ENCODE measurements at places on chromosomes 6 and 20. TPM values are rescaled to one million over a fixed set of nuclear protein-coding genes. Genes with fewer than 3 reads are reported as not detected.

DNA sequence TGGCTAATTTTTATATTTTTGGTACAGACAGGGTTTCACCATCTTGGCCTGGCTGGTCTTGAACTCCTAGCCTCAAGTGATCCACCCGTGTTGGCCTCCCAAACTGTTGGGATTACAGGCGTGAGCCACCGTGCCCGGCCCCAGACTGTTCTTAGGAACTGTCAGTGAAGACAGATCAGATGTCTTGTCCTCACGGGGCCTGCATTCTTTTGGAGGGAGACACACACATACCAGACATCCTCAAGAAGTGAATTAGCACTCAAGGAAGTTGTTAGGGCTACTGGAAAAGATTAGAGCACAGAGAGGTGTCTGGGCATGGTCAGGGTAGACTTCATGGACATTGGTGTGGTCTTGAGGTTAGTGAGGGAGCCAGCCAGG lies 10.3 kb upstream of the LPIN3 start:
- no peaks in the 10 kb centered on the region for H3K36me3 ChIP-seq
- no peaks in the 10 kb centered on the region for H3K27me3 ChIP-seq
- peaks cover 11% of the 10 kb centered on the region for H3K4me1 ChIP-seq
- no peak overlapping the region for H3K27ac ChIP-seq

Gene SLC17A9
- 0.17 TPM for total RNA-seq

GRCh38 chr6:49651239-49651638 lies 14.6 kb upstream of the RHAG start:
- no peak overlapping the region for H3K27ac ChIP-seq
- H3K4me1 ChIP-seq: no peaks in the 10 kb centered on the region

Gene HLA-DRB1
- total RNA-seq: not detected

DNA sequence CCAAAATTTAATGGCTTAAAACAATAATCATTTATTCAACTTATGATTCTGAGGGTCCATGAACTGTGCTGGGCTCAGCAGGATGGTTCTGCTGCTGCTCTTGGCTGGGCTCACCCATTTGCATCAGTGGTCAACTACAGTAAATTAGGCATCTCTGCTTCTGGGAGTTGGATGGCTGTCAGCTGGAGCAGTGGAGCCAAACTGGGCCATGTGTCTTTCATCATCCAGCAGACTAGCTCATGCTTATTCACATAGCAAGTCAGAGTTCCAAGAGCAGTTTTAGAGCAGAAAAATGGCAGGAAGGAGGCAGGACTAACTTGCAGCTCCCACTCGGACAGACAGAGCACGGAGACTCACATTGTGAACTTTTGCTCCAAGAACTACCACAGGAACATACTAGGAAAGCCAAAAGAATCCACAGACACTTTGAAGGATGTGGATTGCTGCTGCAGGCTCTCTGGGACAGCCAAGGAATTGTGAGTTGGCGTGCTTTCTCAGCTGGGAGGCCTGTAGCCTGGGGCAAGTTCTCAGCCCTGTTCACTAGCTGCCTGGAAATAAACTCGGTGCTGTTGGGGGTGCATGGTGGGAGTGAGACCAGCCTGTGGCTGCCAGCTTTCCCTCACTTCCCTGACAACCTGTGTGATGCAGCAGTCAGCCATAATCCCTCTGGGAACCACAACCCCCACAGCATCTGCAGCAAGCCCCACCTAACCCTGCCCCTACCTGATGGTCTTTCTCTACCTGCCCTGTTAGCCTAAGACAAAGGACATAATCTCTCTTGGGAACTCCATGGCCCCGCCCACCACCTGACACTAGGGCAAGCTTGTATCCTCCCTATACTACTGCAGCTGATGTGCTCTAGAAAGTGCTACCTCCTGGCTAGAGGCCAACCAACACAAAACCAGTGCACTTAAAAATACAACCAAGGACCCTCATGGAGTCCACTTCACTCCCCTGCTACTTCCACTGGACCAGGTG lies 129.0 kb downstream of the JPH2 start:
- H3K4me3 ChIP-seq: no peak overlapping the region
- no peaks in the 10 kb centered on the region for H3K4me1 ChIP-seq
- DNase-seq: no peak
- H3K27ac ChIP-seq: no peak overlapping the region
- no peaks in the 10 kb centered on the region for H3K27me3 ChIP-seq

GRCh38 chr6:110738899-110739365 lies 76.3 kb downstream of the CDK19 start:
- H3K27me3 ChIP-seq: no peaks in the 10 kb centered on the region
- no peak overlapping the region for H3K27ac ChIP-seq
- no peaks in the 10 kb centered on the region for H3K4me1 ChIP-seq
- H3K4me3 ChIP-seq: no peak overlapping the region
- DNase-seq: no peak
- H3K36me3 ChIP-seq: no peaks in the 10 kb centered on the region

DNA sequence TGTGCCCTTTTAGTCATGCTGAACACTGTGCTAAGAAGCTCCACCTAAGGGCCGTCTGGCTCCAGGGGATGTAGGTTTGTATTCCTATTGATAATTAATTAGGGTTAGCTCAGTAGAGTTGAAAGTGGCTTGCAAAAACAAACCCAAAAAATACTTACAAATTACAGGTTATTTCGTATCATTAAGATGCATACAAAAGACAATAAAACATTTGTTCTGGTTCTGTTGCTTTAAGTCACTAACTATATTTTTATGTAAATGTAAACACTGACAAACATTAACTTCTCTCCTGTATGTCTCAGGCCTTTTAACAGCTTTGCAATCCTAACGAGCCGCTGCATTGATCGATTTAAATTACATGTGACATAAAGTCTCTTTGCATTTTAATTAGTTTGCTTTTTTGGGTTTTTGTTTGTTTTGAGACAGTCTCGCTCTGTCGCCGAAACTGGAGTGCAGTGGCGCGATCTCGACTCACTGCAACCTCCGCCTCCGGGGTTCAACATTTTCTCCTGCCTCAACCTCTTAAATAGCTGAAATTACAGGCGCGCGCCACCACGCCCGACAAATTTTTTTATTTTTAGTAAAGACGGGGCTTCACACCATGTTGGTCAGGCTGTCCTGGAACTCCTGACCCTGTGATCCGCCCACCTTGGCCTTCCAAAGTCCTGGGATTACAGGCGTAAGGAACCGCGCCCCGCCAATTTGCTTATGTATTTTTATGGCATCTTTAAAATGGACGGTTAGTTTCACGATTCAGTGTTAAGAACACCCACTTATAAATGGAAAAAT lies 110.9 kb downstream of the HFE start:
- no peaks in the 10 kb centered on the region for H3K27me3 ChIP-seq
- H3K27ac ChIP-seq: peak overlapping the region; percentile 87
- peak overlapping the region; percentile 63 for H3K4me3 ChIP-seq
- H3K36me3 ChIP-seq: no peaks in the 10 kb centered on the region
- DNase-seq: peak; percentile 59

DNA sequence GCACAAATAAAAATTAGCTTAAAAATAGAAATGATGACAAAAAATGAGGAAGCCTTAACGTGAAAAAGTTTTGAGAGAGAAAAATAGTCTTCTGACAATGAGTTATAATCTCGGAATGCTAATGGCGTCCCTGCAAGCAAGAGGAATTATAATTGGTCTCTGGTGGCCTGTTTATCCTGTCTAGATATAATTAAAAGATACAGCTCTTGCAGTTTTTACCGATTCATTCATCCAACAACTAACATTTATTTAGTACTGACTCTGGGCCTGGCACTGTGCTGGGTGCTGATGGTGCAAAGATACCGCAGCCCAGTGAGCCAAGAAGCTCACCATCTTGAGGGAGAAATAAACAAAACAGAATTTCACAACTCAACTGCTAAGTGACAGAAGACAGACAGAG lies 31.6 kb upstream of the ANKRD60 start:
- DNase-seq: no peak
- no peaks in the 10 kb centered on the region for H3K4me1 ChIP-seq
- no peaks in the 10 kb centered on the region for H3K36me3 ChIP-seq
- no peak overlapping the region for H3K4me3 ChIP-seq
- H3K27ac ChIP-seq: no peak overlapping the region
- H3K27me3 ChIP-seq: no peaks in the 10 kb centered on the region

- peaks cover 23% of the 10 kb centered on the region for H3K4me1 ChIP-seq
- H3K36me3 ChIP-seq: no peaks in the 10 kb centered on the region
- no peaks in the 10 kb centered on the region for H3K27me3 ChIP-seq
- DNase-seq: peak; percentile 25
- H3K4me3 ChIP-seq: no peak overlapping the region
These were observed 138.0 kb upstream of the EEF1E1 start for GRCh38 chr6:8240301-8240700.

Gene C6orf141
- total RNA-seq: 11.7 TPM

- H3K4me1 ChIP-seq: no peaks in the 10 kb centered on the region
- H3K36me3 ChIP-seq: no peaks in the 10 kb centered on the region
- H3K27me3 ChIP-seq: no peaks in the 10 kb centered on the region
- H3K4me3 ChIP-seq: no peak overlapping the region
- DNase-seq: peak; percentile 39
These were observed 223.3 kb downstream of the TMEM242 start for GRCh38 chr6:157099912-157100593.

DNA sequence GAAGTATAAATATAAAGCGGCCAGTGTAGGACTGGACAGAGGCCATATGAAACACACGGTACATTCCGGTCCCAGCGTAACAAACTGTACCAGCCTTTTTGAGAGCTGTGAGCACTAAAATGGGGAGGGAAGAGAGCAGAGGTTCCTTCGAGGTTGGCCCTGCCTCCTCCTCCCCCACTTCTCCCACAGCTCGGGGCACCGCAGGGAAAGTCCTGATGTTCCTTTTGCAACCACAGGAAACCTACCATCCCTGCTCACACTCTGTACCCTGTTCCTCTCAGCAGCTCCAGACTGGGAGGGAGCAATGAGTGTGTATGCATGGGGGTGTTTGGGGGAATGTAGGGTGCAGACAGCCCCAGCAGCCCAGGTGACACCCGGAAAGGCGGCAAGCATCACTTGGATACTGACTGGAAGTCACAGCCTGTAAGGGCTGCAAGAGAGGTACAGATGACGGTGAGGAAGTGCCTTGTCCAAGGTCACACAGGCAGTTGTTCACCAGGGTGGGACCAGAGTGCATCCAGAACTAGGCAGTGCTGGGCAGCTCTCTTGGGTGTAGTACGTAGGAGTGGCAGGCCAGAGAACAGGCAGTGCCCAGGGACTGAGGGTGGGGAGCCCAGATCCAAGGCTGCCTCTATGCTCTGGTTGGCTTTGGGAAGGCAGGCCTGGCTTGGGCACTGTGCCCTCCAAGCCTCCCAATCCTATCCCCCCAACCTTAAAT lies 11.0 kb upstream of the ARMC12 start:
- no peak for DNase-seq
- H3K27ac ChIP-seq: no peak overlapping the region
- H3K27me3 ChIP-seq: no peaks in the 10 kb centered on the region
- no peaks in the 10 kb centered on the region for H3K36me3 ChIP-seq

Gene FAM83C
- not detected for total RNA-seq

Gene LRRN4
- not detected for total RNA-seq

DNA sequence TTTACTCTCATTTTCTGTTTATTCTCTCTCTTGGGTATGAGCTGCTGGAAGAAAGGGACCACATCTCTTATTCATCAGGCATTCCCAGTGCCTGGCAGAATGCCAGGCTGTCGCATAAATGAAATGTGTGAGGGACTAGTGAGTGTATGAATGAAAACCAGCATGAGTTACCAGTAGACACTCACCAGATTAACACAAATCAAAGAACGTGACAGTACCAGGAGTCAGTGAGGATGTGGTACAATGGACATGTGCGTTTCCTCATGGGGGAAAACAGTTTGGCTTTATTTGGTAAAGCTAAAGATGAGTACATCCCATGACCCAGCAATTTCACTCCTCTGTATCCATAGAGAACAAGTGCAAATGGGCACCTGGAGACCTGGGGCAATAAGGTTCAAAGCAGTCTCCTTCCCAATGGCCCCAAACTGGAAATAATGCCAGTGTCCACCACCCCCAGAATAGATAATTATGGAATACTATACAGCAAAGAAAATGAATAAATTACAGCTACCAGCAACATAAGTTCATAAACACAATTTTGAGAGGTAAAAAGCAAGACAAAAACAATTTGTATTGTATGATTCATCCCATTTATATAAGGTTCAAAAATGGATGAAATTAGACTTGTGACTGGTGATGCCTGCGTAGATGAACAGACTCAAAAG lies 93.3 kb downstream of the CDH22 start:
- no peaks in the 10 kb centered on the region for H3K4me1 ChIP-seq
- peaks cover 8% of the 10 kb centered on the region for H3K27me3 ChIP-seq
- DNase-seq: peak; percentile 84
- H3K4me3 ChIP-seq: no peak overlapping the region
- no peaks in the 10 kb centered on the region for H3K36me3 ChIP-seq
